ENCODE measurements at places on chromosomes 16 and 17. TPM values are rescaled to one million over a fixed set of nuclear protein-coding genes. Genes with fewer than 3 reads are reported as not detected.

- no peaks in the 10 kb centered on the region for H3K27me3 ChIP-seq
- H3K36me3 ChIP-seq, result no peaks in the 10 kb centered on the region
- H3K27ac ChIP-seq, result no peak overlapping the region
- no peaks in the 10 kb centered on the region for H3K4me1 ChIP-seq
- H3K4me3 ChIP-seq, result no peak overlapping the region
- DNase-seq, result no peak
These were observed 43.3 kb downstream of the PARN start for GRCh38 chr16:14586637-14587305.

- no peak for DNase-seq
- no peaks in the 10 kb centered on the region for H3K4me1 ChIP-seq
- H3K4me3 ChIP-seq, result no peak overlapping the region
- H3K36me3 ChIP-seq, result no peaks in the 10 kb centered on the region
- no peak overlapping the region for H3K27ac ChIP-seq
- H3K27me3 ChIP-seq, result no peaks in the 10 kb centered on the region
These were observed 25.9 kb upstream of the EFCAB13 start for GRCh38 chr17:47297661-47298400.

GRCh38 chr16:62041401-62041800, 5.2 kb upstream of the CDH8 start:
- H3K36me3 ChIP-seq, result no peaks in the 10 kb centered on the region
- H3K4me3 ChIP-seq, result no peak overlapping the region
- DNase-seq, result peak; percentile 48
- no peak overlapping the region for H3K27ac ChIP-seq

Gene MSL1
- total RNA-seq, result 86.9 TPM

DNA sequence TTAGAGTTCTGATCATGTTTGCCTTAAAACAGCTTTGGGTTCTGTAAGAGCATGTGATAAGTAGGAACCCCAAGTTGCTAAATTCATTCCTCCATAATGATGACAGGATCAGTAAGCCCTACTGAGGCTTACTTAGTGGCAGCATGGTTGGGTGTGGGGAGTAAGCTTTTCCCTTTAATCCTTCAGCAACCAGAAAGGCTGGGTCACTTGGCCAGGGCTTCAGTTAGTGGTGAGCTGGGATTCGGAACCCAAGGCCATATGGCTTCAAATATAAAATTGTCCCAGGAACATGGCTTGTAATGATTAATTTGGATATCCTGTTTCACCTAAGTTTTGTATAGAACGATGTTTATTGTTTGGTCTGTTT, 850 bp downstream of the GINS3 start:
- H3K4me1 ChIP-seq, result no peaks in the 10 kb centered on the region
- no peaks in the 10 kb centered on the region for H3K36me3 ChIP-seq

DNA sequence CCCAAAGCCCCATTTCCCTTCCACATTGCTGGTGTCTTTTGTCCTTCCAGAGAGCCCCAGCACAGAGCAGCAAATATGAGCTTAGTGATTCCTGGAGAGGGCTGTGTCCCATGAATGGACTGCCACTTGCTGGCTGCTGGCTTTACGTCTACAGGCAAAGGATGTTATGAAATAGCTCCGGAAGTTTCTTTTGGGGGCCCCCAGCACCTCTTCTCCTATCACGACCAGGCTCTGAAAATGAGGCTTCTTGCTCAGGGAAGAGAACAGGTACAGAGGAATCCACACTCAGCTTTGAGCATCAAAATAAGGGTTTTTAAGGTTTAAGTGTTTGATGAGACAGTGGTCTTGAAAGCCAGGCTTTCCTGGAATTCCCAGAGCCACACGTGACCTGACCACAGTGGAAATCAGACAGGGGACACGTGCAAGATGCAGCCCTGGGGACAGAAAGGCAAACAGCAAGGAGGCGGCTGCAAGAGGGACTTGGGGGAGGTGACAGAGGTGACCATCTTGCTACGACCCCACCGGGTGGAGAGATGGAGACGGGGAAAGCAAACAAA, 58.1 kb downstream of the ZDHHC7 start:
- H3K4me3 ChIP-seq, result no peak overlapping the region
- H3K27ac ChIP-seq, result peak overlapping the region; percentile 25
- no peaks in the 10 kb centered on the region for H3K36me3 ChIP-seq
- no peak for DNase-seq
- H3K4me1 ChIP-seq, result peaks cover 31% of the 10 kb centered on the region
- no peaks in the 10 kb centered on the region for H3K27me3 ChIP-seq

GRCh38 chr16:48139517-48139916, 16.3 kb downstream of the ABCC12 start:
- no peak for DNase-seq
- H3K4me3 ChIP-seq, result no peak overlapping the region
- H3K36me3 ChIP-seq, result no peaks in the 10 kb centered on the region
- no peaks in the 10 kb centered on the region for H3K4me1 ChIP-seq

- H3K4me1 ChIP-seq, result no peaks in the 10 kb centered on the region
- no peak overlapping the region for H3K27ac ChIP-seq
- H3K27me3 ChIP-seq, result peaks cover 1% of the 10 kb centered on the region
- no peak for DNase-seq
- H3K36me3 ChIP-seq, result no peaks in the 10 kb centered on the region
These were observed 247.8 kb downstream of the ENGASE start for GRCh38 chr17:79322211-79323123.

DNA sequence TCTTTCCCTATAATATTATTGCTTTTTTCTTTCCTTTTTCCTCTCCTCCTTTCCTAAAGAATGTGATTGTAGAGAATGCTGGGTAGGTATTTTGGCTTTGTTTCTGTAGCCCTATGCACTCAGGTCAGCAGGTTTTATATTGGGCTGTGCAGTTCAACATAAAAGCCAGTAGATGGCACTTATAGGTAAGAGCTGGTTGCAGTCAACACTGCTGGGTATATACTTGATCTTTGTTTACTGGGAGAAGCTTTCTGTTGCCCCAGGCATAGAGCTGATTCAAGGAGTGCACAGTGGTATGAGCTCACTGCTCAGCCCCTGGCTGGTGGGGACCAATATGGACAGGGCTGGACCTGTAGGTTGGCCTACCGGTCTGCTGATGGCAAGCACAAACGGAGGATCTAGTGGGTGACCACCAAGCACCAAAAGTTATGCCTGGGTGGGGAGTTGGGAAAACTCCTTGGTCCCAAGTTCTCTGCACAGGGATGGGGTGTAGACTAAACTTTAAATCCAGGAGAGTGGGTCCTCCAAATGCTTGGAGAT, 378.9 kb downstream of the PMP22 start:
- no peak for DNase-seq
- H3K4me1 ChIP-seq, result no peaks in the 10 kb centered on the region
- no peak overlapping the region for H3K27ac ChIP-seq
- H3K27me3 ChIP-seq, result no peaks in the 10 kb centered on the region

DNA sequence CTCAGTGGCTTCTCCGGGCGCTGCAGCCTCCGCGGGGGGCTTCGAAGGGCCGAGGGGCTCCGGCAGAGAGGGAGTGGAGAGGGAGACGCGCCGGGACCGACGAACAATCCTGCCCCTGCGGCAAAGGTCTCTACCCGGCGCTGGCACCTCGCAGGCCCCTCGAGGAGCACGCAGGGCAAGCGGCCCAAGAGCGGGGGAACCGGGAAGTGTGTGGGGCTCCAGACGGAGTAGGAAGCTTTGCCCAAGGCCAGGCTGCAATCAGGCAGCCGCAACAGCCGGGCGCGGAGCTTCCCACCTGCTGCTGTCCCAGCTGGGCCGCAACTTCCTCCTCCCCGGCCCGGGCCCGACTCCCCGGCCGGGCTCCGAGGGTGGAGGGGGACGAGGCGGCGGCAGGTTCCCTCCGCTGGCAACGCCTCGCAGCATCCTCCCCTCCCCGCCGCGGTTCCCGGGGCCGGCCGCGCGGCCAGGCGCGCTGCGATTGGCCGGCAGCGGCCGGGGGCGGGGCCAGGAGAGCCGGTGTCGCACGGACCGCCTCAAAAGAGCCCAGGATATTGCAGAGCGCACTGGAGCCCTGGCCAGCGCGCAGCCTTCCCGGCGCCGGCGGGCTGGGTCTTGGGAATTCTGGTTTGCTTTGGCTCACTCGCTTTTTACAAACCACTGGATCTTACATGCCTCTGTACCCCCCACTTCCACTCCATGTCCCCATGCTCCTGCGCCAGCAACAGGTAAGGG, at the start of gene KCNJ2:
Gene KCNJ2 (plus strand): TSS at position 556 of the 732 bp plus-strand sequence. CDS start 5,508 bp downstream, outside the sequence.
- no peaks in the 10 kb centered on the region for H3K36me3 ChIP-seq
- H3K4me3 ChIP-seq, result peak within 1 kb of the TSS; percentile 43
- peaks cover 6% of the 10 kb centered on the region for H3K27me3 ChIP-seq
- peak within 1 kb of the TSS; percentile 50 for H3K27ac ChIP-seq
- DNase-seq, result peak; percentile 81
- no peaks in the 10 kb centered on the region for H3K4me1 ChIP-seq

DNA sequence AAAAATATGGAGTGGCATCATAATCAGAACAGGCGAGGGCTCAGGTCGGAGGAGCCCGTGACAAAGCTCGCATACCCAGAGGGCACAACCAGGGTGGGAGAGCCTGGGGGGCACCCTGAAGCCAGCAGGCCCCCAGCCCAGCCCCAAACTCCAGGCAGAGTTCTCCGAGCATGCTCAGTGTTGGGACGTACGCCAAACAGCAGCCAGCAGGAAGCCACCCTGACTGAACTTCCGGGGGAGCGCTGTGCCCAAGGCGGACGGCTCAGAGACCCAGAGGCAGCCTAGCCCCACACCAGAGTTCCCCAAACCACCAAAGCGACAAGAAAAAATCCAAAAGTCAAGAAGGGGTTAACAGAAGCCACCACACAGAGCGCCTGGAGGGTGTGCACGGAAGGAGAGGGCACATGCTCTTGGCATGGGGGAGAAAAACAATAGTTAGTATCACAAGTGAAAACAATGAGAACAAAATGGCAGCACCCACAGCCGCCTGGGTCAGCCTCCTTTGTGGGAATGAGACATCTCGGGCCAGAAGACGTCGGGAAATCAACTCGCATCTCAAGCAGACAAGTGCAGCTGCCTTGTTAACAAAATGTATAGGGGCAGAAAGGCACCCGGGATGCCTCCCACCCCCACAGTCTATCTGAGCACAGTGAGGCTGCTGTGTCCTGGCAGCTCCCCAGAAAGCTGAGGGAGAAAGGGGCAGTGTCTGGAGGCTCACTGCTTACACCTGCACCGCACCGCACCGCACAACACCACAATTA, 11.9 kb downstream of the EXOC7 start:
- no peaks in the 10 kb centered on the region for H3K4me1 ChIP-seq
- H3K4me3 ChIP-seq, result no peak overlapping the region
- DNase-seq, result no peak
- peaks cover 3% of the 10 kb centered on the region for H3K36me3 ChIP-seq

DNA sequence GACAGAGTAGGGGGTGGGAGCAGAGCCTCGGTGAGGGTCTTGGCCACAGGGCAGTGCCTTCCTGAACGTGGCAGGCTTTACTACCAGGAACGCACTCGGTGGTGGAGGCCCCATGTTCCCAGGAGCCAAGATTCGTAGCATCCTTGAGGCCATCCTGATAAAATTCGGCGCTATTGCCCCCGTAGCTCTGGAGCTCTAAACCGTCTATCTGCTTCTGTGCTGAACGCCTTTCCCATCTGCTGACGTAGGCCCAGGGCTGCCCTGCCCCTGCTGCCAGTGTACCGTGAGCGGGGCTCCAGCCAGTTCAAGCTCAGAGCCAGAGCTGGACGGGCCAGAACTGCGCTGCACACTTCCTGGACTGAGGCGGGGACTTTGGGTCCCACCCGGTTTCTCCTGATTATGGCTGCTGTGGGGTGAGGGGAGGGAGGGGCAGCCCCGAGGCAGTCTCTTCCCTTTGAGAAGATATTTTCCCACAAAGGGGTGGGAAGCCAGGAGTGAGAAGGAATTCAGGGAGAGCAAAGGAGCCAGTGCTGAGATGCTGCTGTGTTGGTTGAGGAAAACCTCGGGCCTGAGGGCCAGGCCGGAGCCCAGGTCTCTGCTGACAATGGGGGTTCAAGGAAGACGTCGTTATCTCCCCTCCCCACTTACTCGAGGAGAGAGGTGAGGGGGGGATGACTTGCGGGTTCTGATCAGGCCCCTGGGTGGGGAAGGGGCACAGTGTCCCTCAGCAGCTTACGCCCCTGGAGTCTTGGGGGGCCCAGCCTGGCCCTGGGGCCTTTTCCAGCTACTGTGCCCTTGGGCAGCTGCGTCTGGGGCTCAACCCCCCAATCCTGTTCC, 29.4 kb downstream of the OR1D5 start:
- H3K36me3 ChIP-seq, result no peaks in the 10 kb centered on the region
- no peak for DNase-seq
- H3K27ac ChIP-seq, result no peak overlapping the region
- H3K4me3 ChIP-seq, result no peak overlapping the region

All from Caco-2 (cell line).